ENCODE measurements at places on chromosomes 4 and X. TPM values are rescaled to one million over a fixed set of nuclear protein-coding genes. Genes with fewer than 3 reads are reported as not detected.

Gene FMR1NB
- total RNA-seq, result not detected

Gene IL3RA
- total RNA-seq, result not detected

Gene ZNF157
- total RNA-seq, result 2.2 TPM

Gene HSPA4L
- total RNA-seq, result 4.7 TPM

Gene FAAH2
- 4.1 TPM for total RNA-seq

Gene OTC
- not detected for total RNA-seq

Gene XAGE1B
- not detected for total RNA-seq

Gene FAM184B
- total RNA-seq, result 0.46 TPM

Gene SSX3
- total RNA-seq, result not detected

Gene PCDH18
- 41.8 TPM for total RNA-seq

Gene MAPK10
- total RNA-seq, result 2.5 TPM

Gene ATP2B3
- 0.19 TPM for total RNA-seq

Gene TKTL1
- not detected for total RNA-seq

Gene OSTC
- 176 TPM for total RNA-seq

Gene S100G
- total RNA-seq, result not detected

Gene PRDM5
- 23.7 TPM for total RNA-seq

Gene MGST2
- total RNA-seq, result 7.4 TPM

Gene MAGEA8
- total RNA-seq, result not detected

Gene NAT8L
- total RNA-seq, result 10.8 TPM

Gene FDCSP
- total RNA-seq, result not detected

Gene HSFX4
- not detected for total RNA-seq

Gene COL25A1
- 4.5 TPM for total RNA-seq

Gene ZDHHC9
- 28.3 TPM for total RNA-seq

Gene NONO
- total RNA-seq, result 728 TPM

Gene SOWAHD
- total RNA-seq, result 1.7 TPM

Gene IDS
- total RNA-seq, result 18.0 TPM

Gene MEPE
- total RNA-seq, result not detected
